ENCODE measurements at places on chromosomes 6 and 20.

GRCh38 chr6:30611150-30611855 is 5.7 kb downstream of the PPP1R10 start:
- no peak for DNase-seq

- DNase-seq, result no peak
These were observed 20.1 kb upstream of the EMILIN3 start for GRCh38 chr20:41386502-41387427.

DNA sequence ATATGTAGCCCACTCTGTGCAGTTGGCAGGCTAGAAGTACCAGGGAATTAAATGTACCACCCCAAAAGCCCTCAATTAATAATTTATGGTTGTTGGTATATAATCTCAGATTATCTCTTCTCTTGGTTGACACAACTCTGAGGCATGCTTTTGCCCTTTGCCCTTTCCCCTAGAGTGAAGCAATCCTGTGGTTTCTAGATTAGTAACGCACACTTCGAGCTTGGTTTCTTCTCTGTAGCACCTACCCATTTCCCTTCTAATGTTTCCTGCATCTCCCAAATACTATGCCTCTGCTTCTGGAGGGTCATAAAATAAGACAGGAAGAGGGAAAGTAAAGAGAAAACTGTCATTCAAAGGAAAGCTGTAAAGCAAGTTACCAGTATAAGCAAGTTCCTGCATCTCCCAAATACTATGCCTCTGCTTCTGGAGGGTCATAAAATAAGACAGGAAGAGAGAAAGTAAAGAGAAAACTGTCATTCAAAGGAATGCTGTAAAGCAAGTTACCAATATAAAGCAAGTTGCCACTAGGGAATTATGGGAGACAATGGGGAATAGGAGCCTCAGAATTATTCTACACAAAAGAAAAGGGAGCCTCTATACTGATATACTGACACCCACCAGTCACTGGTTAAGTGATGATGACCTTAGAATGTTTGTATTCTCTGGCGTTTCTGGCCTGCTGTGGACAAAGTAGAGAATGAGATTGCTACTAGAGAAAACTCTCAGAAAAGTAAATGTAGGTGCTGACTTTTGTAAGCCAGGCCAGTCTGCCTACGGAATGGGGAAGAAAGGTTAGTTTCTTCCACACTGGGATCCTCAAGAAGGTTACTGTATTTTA is 862.6 kb upstream of the MAN1A1 start:
- DNase-seq, result no peak

DNA sequence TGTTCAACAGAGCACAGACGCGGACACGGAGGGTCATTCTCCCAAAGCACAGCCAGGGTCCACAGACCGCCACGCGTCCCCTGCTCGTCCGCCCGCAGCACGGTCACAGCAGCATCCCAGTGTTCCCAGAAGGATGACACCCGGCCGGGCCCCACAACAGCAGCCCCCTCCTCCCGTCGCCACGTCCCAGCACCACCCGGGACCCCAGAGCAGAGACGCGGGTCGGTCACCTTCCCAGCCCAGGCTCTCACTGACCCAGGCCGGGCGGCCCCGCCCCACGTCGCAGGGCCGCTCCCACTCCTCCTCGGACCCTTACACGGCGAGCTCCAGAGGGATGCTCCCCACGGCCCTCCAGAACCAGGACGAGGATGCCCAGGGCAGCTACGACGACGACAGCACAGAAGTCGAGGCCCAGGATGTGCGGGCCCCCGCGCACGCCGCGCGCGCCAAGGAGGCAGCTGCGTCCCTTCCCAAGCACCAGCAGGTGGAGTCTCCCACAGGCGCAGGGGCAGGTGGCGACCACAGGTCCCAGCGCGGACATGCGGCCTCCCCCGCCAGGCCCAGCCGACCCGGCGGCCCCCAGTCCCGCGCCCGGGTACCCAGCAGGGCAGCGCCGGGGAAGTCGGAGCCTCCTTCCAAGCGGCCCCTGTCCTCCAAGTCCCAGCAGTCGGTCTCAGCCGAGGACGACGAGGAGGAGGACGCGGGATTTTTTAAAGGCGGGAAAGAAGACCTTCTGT is 64.3 kb downstream of the FNDC1 start:
- no peak for DNase-seq

All from T follicular helper cell (primary cell).